ENCODE measurements at places on chromosomes 13 and 19.

GRCh38 chr19:16614941-16615340, 13.1 kb downstream of the MED26 start:
- no peak for DNase-seq

DNA sequence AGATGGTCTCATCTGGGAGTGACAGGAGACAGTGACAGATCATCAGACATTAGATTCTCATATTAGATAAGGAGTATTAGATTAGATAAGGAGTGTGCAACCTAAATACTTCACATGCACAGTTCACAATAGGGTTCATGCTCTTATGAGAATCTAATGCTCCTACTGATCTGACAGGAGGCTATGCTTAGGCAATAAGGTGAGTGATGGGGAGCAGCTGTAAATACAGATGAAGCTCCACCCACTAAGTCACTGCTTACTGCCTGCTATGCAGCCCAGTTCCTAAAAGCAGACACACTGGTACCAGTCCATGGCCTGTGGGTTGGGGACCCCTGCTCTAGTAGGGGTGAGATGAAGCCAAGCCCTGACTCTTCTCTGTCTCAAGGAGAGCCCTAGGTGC, 10.0 kb upstream of the IGFL3 start:
- peak; percentile 23 for DNase-seq

GRCh38 chr19:42051166-42052115, 18.6 kb downstream of the GRIK5 start:
- DNase-seq: no peak

GRCh38 chr13:44676534-44676933, 100.4 kb upstream of the TSC22D1 start:
- DNase-seq: no peak

GRCh38 chr13:105446197-105446596, 1089.3 kb downstream of the EFNB2 start:
- DNase-seq: no peak

- no peak for DNase-seq
These were observed 162.1 kb downstream of the ZIC5 start for GRCh38 chr13:99809496-99809895.

GRCh38 chr19:805600-806550, 8.6 kb downstream of the PTBP1 start:
- no peak for DNase-seq

DNA sequence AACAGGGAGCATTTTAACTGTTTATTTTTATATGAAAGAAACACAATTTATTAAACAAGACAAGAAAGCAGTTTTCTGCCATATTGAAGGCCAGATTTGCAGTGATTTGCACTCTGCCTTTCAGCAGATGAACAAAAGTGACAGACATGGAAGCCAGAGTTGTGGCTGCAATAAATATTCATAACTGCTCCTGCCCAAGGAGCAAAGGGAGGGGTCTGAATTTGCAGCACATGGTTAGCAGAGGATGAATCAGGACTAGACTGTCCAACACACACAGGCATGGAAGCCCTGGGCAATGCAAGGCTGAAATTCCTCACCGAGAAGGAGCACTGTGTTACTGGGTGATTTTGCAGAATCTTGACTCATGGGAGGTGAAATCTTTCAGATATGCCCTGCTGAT, 418.2 kb downstream of the DCT start:
- DNase-seq: no peak

DNA sequence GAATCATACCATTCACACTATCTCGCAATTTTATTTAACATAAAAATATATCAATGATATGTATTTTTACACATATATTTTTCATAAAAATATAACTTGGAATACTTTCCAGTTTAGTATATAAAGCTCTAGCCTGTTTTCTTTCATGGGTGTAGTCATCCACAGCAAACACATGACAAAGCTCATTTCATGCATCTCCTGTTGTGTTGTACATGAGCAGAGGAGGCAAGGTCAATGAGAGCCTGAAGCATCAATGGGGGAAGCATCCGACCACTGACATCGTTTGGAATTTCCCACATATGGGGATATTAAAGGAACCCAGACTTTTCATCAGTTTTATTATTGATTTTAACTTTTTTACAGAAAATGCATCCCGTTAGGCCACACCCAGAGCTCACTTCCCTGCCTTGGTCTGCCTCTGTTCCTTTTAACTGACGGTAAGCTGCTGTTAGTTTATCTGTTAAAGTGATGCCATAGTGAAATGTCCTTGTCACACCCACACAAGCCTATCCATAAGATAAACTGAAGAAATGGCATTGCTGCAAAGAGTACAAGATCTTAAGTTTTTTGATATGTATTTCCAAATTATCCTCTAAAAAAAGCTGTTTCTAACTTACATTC, 44.0 kb downstream of the MIPEP start:
- DNase-seq: no peak

- no peak for DNase-seq
These were observed 3.9 kb downstream of the MYO1F start for GRCh38 chr19:8573316-8573715.

DNA sequence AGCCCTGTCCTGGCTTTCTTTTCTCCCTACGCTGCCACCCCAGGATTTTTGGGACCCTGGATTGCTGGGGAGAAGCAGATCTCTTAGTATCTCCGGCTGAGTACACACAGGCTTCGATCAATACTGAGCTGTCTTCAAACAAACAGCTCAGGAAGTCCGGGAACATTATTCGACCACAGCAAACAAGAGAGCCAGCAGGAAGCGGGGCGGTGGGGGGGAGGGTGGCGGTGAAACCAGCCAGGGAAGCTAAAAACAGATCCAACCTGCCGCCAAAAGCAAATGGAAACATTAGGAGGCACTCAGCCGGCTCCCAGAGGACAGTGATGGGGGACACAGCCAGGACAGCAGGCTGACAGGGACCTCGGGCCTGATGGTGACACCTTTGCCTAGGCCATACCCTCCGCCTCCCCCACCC, 12.2 kb upstream of the BCAM start:
- no peak for DNase-seq

DNA sequence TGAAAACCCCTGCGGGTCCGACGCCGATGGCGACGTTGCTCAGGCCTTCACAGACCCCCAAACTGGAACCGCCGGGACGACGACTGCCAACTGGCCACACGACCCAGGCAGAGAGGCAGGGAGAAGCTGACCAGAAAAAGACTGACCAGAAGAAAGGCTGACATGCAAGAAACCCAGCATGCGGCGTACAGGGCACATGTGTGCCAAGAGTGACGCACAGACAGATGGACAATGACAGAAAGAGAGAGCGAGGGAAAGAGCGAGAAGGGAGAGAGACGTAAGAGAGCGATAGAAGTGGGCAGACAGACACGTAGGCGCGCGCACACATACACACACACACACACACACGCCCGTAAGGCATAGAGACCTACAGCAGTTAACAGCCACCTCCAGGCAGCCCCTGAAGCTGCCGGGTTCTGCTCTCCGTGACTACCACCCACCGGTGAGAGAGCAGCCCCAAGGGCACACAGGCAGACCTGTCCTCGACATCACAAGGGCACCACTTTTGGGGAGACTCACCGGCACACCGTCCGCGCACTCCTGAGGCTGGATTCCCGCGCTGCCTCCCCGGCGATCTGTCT, 67.2 kb upstream of the ZNF527 start:
- DNase-seq: no peak

- no peak for DNase-seq
These were observed 93.4 kb upstream of the SLITRK1 start for GRCh38 chr13:83975655-83976165.

DNA sequence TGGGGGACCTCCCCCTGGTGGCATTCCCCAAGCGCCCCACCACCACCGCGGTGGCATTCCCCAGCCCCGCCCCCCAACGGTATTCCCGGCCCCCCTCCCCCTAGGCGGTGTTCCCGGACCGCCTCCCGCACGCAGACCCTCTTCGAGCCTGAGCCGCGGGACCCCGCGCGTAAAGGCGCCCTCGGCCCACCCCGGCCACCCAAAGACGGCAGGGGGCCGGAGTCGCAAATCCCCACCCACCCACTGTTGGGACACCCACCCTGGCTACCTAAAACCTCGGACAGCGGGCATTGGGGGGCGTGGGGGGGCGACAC, 22.4 kb downstream of the OLFM2 start:
- no peak for DNase-seq

- DNase-seq: peak; percentile 66
These were observed 3.0 kb downstream of the CNFN start for GRCh38 chr19:42386974-42387707.

DNA sequence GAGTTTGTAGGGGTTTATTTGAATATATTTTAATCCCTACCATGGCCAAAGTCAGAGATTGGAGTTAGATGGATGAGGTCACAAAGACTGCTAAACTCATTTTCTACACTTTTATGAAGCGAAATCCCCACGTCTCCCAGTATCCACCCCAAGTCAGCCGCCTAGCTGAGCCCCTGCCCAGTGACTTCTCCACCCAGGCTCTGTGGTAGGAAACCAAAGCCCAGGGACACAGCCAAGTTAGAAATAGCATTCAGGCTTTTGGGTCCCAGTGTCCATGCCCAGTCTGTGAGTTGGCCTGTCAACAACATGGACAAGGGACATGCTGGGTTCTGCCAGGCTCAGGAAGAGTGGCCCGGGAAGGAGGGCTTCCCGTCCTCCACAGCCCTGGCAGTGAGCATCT, 474.0 kb downstream of the FOXO1 start:
- no peak for DNase-seq

DNA sequence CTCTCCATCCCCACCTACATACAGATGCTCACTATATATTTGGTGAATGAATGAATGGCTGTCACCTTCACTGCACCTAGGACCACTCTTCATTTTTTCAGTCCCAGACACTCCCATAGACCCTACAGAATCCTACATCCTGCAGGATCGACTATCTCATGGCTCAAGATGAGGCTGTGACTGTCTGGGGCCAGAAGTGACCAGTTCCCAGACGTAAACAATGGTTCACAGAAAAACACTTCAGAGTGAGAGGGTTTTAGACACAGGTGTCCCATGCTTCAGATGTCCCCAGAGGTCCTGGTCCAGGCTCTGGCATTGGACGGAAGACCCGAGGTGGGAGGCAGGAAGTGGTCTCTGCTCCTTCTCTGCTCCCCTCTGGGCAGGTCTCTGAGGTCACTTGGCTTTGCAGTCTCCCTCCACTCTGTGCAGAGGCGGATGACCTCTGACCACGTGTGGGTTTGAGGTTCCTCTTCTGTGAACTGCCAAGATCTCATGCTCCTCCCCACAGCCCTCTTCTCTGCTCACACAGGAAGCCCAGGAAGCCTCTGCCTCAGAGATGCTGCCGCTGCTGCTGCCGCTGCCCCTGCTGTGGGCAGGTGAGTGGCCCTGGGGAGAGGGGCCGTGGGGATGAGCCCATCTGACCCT, 24.9 kb downstream of the SIGLEC7 start:
- DNase-seq: no peak

DNA sequence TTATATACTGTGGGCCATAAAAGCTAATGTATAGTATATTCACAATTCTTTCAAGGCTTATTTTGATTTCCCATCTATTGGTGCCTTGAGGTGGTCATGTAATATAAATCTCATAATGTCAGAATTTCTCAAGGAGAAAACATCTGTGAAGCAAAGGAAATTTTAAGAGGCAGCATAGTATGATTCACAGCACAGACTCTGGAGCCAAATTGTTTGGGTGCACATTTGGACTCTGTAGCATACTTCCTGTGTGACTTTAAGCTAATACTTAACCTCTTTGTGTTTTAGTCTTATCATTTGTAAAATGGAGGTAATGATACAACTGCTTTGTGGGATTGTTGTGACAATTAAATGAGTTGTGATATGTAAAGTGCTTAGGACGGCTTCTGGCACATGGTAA, 67.6 kb downstream of the PIBF1 start:
- no peak for DNase-seq

- DNase-seq: no peak
These were observed 1.1 kb upstream of the SSBP4 start for GRCh38 chr19:18418029-18418482.

DNA sequence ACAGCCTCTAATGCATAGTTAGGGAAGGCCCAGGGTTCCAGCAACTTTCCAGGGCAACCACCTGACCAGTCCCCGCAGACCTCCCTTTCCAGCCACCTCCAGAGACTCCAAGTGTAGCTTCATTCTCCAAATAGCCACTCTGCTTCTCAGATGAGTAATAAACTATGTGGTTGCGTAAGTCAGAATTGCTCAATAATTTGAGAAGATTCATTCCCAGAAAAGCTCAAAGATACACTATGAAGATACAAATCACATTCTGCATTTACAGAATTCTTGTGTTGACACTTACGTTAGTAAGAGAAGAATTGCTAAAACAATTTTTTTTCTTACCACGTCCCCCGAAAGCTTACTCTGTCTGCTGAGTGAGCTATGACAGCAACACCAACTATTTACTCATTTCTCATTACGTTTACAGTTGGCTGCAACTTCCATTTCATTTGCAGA, 8.2 kb upstream of the LATS2 start:
- DNase-seq: no peak

GRCh38 chr13:105702441-105702840, 833.0 kb downstream of the EFNB2 start:
- no peak for DNase-seq

DNA sequence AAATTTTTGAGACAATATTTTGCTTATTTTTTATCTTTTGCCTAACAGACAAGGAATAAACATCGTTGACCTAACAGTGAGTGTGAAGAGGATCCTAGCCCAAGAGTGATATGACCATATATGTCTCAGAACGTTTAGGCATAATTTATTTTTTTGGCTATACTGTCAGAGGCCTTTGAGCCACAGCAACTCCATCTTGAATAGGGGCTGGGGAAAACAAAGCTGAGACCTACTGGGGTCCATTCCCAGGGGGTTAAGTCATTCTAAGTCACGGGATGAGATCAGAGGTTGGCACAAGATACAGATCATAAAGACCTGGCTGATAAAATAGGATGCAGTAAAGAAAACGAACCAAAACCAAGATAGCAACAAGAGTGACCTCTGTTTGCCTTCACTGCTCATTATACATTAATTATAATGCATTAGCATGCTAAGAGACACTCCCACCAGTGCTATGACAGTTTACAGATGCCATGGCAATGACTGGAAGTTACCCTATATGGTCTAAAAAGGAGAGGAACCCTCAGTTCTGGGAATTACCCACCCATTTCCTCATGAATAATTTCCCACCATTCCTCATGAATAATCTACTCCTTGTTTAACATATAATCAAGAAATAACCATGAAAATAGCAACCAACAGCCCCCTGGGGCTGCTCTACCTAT, 510.9 kb upstream of the PCDH9 start:
- DNase-seq: no peak

GRCh38 chr13:23729531-23729930, 159.3 kb downstream of the TNFRSF19 start:
- no peak for DNase-seq

GRCh38 chr19:3852177-3852511, 16.7 kb downstream of the ZFR2 start:
- DNase-seq: no peak

DNA sequence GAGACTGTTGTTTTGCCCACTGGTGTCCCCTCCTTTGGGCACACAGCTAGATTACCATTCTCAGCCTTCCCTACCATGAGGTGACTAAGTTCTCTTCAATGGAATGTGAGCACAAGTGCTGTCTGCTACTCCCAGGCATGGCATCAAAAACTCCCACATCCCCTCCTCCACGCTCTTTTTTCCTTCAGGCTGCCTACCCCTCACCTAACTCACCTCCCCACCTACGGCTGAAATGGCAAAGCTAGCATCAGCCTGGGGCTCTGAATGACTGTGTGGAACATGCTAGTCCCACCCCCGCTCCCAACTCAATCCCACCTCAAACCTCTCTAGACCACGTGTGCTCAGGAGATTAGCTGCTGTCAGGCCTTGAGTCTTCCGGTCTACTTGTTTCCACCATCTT, 512.2 kb downstream of the DIAPH3 start:
- no peak for DNase-seq

GRCh38 chr19:53898636-53899341, 10.3 kb upstream of the CACNG7 start:
- no peak for DNase-seq

GRCh38 chr13:109244566-109244965, 541.8 kb downstream of the IRS2 start:
- no peak for DNase-seq
